ENCODE measurements at places on chromosomes 6 and 20.

DNA sequence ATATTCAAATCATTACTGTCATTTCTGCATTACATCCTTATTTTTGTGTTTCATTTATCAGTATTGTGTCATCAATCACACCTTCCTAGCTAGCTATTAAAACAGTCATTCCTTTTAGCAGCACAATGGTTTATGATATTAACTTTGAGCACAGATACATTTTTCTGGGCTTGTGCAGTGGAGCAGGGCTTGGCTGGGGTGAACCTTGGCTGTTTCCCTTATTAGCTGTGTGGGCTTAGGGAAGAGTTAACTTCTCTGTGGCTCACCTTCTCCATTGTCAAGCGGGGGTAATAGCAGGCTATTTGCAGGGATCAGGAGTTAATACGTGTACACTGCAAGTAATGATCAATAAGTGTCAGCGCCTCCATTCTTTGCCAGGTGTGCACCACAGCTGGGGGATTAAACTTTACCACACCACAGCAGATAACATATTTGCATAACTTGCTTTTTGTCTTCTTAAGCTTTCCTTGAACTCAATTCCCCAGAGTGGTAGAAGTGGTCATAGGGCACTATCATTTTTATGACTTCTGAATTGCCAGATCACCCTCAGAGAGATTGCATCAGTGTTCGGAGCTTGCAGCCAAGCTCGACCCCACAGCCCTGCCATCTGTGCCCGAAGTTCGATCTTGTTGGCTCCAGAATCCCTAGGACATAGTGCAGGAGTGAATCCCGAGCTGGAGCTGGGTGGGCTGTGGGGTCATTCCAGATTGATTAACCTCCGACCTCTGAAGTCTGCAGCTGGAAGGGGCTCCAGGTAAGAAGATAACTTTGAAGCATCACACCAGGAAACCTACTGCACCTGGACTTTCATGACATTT, 1.5 kb upstream of the PYGB start:
- no peak for DNase-seq

DNA sequence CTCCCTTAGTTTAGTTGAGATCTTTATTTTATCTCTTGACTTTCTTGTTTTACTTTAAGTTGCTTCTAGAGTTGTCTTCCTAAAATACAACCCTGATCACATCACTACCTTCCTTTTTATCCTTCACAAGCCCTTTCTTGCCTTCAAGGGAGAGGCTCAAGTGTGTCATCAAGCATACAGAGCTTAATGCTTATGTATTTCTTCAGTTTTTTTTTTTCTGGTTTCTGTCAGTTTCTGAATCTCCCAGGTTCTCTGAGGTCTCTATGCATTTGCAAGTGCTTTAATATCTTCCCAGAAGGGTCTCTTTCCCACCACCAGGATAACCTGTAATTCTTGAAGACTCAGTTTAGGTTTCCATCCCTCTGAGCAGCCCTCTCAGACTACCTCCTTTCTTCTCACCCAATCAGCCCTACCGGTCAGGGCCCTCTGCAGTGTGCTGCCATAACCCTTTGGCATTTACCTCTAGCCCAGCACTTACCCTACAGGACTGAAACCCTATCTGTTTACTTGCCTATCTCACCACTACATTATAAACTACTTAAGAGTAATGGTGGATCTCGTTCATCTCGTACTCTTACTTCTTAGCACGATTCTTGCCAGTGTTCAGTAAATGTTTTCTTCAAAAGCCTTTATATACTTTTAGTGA, 36.9 kb downstream of the EYA4 start:
- no peak for DNase-seq

DNA sequence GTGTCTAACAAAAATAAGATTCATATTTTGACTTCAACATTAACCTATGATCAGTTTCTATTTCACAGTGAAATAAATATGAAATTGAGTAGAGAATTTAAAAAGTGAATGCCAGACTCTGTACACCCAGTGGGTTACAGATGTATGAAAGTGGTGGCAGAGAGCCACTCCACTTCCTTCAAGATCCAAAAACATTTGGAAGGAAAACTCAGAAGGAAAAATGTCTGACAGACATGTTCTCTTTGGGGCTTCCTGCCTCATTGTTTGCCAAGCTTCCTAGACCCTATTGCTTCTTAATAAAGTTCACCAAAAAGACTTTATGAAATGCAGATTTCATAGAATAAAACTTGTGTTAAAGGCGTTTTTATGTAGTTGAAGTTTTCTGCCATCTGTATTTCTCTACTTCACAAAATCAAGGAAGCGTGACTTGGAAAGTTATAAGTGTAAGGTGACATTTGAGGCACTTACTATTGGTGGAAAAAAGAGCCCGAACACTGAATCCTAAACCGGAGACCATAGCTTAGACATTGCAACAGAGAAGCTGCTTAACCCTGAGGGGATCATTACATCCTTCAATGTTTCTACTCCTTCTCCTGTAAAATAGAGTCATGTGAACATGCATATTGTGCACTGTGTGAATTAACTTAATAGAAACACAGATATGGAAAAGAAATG, 12.8 kb downstream of the HMGCLL1 start:
- no peak for DNase-seq

- DNase-seq = no peak
Observed at GRCh38 chr20:38091441-38092216, 58.1 kb downstream of the RPRD1B start.

- DNase-seq = no peak
Observed at GRCh38 chr20:45840700-45841198, 7.2 kb downstream of the SNX21 start.

DNA sequence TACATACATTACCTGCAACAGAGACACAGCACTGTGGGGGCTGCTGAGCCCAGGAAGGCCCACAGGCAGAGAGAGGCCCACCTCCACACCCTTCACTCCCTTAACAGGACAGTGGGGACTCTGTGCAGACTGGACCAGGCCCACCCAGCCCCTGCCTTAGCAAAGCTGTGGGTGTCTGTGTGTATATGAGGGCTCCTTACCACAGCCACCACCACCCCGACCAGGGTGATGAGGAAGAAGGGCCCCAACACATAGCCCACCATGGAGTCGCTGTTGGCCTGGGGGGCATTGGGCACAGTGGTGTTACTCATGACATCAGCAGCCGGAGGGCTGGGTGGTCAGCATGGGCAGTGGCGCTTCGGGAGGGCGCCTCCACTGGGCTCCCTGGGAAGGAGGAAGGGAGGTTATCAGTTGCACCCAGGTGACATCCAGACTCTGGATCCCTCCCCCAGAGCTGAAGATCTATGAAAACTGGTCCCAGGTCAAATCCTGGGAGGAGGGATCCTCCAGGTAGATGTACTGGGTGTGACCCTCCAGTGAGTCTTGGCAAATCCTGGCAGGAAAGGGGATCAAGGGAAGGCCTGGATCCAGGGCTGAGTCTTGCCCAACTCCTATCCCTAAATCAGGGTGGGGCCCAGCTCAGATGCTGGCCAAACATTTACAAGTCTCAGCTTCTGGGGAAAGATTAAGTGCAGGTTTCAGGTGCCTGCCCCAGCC, 1.2 kb downstream of the SMIM29 start:
- no peak for DNase-seq

DNA sequence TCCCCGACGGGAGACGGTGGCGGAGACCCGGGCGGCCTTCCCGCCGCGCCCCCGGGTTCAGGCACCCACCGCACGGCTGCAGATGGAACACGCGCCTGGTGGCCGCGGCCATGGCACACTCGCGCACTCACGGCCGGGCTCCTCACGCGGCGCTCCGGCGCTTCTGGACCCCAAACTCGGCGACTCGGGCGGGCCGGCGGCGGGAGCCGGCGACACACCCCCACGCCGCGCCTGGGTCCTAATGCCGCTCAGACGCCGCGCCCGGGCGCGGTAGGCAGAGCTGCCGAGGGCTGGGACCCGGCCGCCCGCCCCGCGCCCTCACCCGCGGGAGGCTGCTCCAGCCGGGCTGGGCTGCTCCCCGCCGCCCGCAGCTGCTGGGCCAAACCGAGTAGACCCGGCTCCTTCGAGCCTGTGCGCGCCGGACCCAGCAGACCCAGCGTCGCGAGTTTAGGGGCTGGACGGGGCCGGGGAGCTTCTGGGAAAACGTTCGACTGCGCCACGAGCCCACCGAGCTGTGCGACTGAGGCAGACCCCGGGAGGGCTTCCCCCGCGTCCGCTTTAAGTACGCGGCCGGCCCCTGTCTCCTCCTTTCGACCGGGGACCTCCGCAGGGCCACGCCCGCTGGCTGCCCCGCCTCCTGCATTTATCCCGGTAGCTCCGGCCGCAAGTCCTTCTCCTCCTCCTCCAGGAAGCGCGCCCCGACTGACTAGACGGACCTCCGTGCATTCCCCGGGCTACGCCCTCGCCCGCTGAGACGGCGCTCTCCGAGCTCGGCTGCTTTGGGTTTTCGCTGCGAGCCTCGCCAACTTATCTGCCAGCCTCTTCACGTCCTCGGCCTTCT, at the start of gene SLC4A11:
Gene SLC4A11, minus strand, starts transcription at position 165 of the 841 bp plus-strand sequence. Its CDS starts 53 bp downstream, at position 112.
- peak; percentile 12 for DNase-seq

GRCh38 chr6:41705996-41706835, 29.2 kb downstream of the TFEB start:
- DNase-seq = no peak

GRCh38 chr20:57162362-57162652, 104.1 kb downstream of the BMP7 start:
- DNase-seq = no peak

- no peak for DNase-seq
Observed at GRCh38 chr20:47765271-47765670, 20.0 kb downstream of the SULF2 start.

- no peak for DNase-seq
Observed at GRCh38 chr20:33842346-33842745, 31.2 kb downstream of the CHMP4B start.

DNA sequence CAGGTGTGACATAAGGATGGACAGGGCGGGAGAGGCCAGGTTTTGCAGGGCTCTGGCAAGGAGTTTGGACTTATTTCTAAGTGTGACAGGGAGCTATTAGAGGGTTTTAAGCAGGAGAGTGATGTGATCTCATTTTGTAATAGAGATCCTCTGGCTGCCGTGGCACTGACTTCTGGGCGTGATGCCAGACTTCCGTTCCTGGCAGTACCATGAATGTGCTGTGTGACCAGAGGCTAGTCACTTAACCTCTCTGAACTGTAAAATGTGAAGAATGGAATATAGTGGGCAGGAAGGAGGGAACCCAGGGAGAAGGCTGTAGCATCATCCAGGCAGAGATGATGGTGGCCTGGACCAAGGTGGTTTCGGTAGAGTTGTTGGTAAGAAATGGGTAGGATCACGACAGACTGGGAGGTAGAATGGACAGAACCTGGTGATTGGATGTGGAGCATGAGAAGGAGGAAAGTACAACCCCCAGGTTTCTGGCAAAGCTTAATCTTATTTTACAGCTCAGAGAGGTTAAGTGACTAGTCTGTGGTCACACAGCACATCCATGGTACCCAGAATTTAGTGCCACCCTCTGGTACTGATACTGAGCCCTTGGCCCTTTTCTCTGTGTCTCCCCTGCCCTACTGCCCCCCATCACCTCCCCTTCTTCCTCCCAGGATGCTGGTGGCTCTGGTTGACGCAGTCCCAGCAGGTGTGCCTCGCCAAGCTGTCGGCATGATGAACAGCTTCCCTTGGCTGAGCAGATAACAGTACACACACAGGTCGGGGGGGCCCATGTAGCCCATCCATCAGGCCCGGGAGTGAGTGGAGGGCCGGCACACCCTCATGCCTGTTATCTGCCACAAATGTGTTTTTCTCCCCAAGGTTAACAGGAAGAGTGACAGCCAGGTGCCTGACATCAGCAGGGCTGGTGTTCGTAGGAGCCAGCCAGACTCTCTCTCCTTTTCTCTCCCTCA, 52.9 kb upstream of the CTNNBL1 start:
- DNase-seq = no peak

GRCh38 chr6:3631877-3632276, 119.6 kb downstream of the PXDC1 start:
- DNase-seq = no peak

- no peak for DNase-seq
Observed at GRCh38 chr6:165987483-165988301, 180.0 kb downstream of the TBXT start.

GRCh38 chr6:16514249-16514648, 247.0 kb downstream of the ATXN1 start:
- DNase-seq = peak; percentile 36

DNA sequence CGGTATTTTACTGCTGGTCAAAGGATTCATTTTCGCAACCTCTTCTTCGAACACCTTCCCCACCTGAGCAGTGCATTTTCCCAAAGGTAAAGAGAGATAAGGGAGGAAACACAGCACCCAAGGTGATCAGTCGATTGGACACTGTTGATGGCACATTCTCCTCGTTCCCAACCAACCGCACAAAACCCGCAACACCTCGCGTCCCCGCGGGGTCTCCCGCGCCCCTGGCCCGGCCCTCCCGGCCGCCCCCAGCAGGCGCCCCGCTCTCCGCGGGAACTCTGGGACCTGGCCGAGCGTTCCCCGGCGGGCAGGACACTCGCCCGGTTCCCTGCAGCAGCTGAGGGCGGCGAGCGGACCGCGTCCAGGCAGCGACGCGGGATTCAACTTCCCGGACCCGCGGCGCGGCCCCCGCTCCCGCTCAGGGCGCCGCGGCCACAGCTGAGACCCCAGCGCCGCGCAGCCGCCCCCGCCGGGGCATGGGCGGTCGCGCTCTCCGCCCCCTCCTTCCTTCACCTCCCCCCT, 506 bp downstream of the RGS17 start:
- no peak for DNase-seq

- DNase-seq = peak; percentile 30
Observed at GRCh38 chr6:145963216-145964068, 716 bp downstream of the SHPRH start.

- peak; percentile 61 for DNase-seq
Observed at GRCh38 chr6:25042036-25042521, 106.3 kb upstream of the RIPOR2 start.

DNA sequence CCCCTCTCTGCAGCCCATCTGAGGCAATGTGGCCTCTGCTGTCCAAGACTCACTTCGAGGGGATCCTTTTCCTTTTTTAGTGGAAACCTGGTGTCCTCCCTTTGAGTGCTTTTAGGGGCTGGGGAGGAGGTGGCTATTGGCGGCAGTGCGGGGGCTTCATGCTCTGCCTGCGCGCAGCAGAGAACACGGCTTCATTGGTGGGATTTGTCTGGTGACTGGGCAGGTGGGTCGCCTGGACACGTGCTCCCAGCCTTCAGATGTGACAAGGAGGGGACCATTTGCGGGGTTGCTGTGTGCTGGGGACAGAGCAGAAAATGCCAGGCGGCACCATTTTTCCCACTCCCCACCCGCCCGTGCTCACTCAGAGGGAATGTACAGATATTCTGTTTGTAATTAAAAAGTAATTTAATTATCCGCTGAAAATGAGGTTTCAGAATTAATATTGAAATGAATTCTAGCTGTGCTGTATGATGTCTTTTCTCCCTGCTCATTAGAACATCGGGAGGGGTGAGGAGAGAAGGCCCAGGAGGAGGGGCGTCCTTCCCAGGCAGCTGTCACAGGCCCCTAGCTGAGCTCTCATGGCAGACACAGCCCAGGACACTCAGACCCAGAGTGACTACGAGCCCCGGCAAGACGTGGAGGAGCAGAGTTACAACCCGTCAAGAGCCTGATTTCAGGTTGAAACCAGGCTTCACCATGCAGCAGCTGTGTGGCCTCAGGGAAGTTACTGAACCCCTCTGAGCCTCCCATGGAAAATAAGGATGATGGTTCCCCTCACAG, 417.2 kb upstream of the SULF2 start:
- DNase-seq = no peak

- no peak for DNase-seq
Observed at GRCh38 chr6:142802124-142802523, 142.9 kb downstream of the HIVEP2 start.

- DNase-seq = no peak
Observed at GRCh38 chr6:116450769-116451740, 10.1 kb upstream of the CALHM6 start.

- DNase-seq = no peak
Observed at GRCh38 chr20:14698125-14698524, 360.7 kb upstream of the FLRT3 start.

- no peak for DNase-seq
Observed at GRCh38 chr6:170074435-170074834, 216.4 kb downstream of the DLL1 start.

GRCh38 chr20:41476013-41476441, 109.4 kb upstream of the EMILIN3 start:
- no peak for DNase-seq
